Spinal cord (tissue), 10 donors: ENCODE measurements at places on chromosomes 7 and 10. TPM values are rescaled to one million over a fixed set of nuclear protein-coding genes. Genes with fewer than 3 reads are reported as not detected.

DNA sequence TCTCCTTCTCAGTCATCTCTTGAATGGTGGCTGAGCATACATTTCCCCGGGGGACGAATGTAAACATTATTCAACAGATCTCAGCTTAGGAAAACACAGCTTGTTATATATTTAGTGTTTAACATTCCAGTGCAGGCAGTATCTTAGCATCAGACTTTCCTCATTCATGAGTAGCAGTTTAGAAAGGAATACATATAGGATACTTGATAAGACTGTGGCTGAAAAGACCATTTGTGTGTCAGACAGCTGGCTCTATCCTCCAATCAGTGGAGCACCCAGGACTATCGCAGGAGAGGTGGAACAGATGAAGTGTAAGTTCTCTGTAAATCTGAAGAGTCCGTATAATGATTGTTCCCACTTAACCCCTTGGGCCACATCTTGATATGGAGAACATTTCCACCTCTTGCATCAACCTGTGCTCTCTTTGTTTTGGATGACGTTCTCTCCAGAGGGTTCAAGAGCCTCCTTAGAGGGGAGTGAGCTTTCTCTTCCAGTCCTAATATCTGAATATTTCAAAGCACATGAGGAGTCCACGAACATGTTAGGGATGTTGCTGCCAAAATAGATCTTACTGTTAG lies 34.0 kb downstream of the ERLIN1 start:
- H3K36me3 ChIP-seq, result peaks cover 30% of the 10 kb centered on the region
- H3K27me3 ChIP-seq, result no peaks in the 10 kb centered on the region
- no peak overlapping the region for H3K27ac ChIP-seq
- no peaks in the 10 kb centered on the region for H3K4me1 ChIP-seq
- H3K4me3 ChIP-seq, result no peak overlapping the region

- DNase-seq, result no peak
- no peak overlapping the region for H3K27ac ChIP-seq
- no peaks in the 10 kb centered on the region for H3K36me3 ChIP-seq
- H3K4me3 ChIP-seq, result no peak overlapping the region
- peaks cover 3% of the 10 kb centered on the region for H3K4me1 ChIP-seq
These were observed 155.0 kb upstream of the CHST15 start for GRCh38 chr10:124248056-124249045.

The GLUD1 gene
- 324 TPM for total RNA-seq

- no peaks in the 10 kb centered on the region for H3K4me1 ChIP-seq
- DNase-seq, result no peak
- H3K27me3 ChIP-seq, result no peaks in the 10 kb centered on the region
- no peak overlapping the region for H3K4me3 ChIP-seq
These were observed 36.1 kb downstream of the AGK start for GRCh38 chr7:141587304-141587703.

- no peaks in the 10 kb centered on the region for H3K27me3 ChIP-seq
- no peak overlapping the region for H3K27ac ChIP-seq
- no peaks in the 10 kb centered on the region for H3K4me1 ChIP-seq
These were observed 739.9 kb downstream of the REEP3 start for GRCh38 chr10:64261092-64261491.

- H3K27ac ChIP-seq, result no peak overlapping the region
- DNase-seq, result peak; percentile 53
- no peaks in the 10 kb centered on the region for H3K27me3 ChIP-seq
- no peaks in the 10 kb centered on the region for H3K36me3 ChIP-seq
- H3K4me3 ChIP-seq, result no peak overlapping the region
- H3K4me1 ChIP-seq, result no peaks in the 10 kb centered on the region
These were observed 105.3 kb upstream of the LRGUK start for GRCh38 chr7:134021836-134022235.

DNA sequence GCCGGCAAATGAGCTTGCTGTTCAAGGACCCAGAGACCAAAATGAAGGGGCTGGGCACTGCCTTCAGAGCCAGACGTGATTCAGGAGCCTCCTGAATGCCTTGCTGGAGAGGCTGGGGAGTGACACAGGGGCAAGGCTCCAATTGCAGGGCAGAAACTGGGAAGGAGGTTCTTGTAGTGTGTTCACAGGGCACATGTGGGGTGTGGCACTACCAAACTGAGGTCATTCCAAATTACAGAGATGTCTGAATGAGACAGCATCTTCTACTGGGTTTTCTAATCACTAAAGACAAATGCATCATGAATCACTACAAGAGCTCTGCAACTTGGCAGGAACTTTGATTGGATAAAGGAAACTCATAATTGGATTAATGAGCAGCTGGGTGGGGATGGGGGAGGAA lies 17.8 kb downstream of the CRTAC1 start:
- peaks cover 4% of the 10 kb centered on the region for H3K36me3 ChIP-seq
- H3K4me1 ChIP-seq, result peaks cover 4% of the 10 kb centered on the region
- no peaks in the 10 kb centered on the region for H3K27me3 ChIP-seq
- DNase-seq, result no peak
